ENCODE measurements at places on chromosomes 3 and 15. TPM values are rescaled to one million over a fixed set of nuclear protein-coding genes. Genes with fewer than 3 reads are reported as not detected.
A peak's percentile ranks its signal among the peaks of the same experiment; 100 is the strongest.

DNA sequence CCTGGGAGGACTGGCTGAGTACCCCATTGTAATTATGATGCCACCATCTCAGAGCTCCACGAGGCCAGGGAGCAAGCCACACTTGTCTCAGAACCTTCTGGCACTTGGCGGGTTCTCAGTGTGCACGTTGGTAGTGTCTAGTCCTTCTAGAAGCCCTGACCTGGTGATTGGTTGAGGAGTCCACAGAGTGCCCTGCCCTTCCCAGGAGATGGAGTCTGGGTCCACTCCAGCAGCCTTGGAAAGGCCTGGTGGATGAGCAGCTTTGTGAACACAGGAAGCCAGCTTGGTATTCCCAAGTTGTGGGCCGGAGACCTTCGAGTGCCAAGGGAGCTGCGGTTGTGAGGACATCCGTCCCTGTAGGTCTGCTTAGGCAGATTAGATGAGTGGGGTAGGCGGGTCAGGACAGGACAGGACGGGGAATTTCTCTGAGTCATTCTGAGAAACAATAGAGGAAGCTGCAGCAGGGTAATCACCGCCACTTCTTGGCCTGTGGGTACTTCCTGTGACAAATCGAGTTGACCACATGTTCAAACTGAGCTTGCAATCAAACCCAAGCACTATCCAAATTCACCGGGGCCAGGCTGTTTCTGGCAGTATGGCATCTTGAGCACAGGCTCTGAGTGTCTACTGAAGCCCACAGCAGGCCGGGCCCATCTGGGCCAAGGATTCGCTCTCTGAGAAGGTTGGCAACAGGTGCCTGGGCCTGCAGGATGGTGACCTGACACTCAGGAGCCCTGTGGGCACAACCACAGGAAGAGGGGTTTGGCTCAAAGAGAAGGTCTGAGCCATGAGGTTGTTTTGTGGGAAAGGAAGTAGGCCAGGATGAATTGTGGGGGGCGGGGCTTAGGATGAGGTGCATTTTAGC is 71.5 kb upstream of the PLXNA1 start:
- DNase-seq = no peak
- no peaks in the 10 kb centered on the region for H3K4me1 ChIP-seq
- no peaks in the 10 kb centered on the region for H3K36me3 ChIP-seq
- H3K4me3 ChIP-seq = no peak overlapping the region

ANKRD34C gene
- not detected for total RNA-seq

CRYGS gene
- total RNA-seq = 4.2 TPM

DNA sequence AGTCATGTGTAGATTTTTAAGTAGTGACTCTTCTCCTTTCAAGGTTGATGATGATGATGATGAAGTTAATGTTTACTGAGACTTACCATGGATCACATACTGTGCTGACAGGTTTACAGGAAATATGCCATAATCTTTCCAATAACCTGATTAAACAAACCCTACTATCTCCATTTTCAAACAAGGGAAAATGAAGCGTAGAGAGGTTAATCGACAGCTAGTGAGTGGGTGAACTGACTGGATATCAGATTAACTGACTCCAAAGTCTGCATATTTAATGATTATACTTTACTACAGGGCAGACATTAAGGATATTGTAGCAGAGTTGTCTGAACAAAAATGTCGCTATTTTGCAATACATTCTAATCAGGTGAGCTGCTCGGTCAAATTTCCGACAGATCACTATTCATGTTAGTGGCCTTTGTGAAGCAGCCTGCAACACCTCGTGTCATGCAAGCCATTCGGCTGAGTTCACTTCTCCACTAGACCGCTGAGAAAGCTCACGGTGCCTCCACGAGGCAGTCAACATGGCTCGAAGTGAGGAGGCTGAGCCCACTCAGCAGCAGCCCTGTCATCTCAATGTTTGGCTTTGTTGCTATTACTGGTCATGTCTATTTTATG is 264.2 kb downstream of the NFKBIZ start:
- no peak overlapping the region for H3K27ac ChIP-seq
- H3K4me1 ChIP-seq = no peaks in the 10 kb centered on the region
- DNase-seq = no peak
- no peak overlapping the region for H3K4me3 ChIP-seq
- no peaks in the 10 kb centered on the region for H3K27me3 ChIP-seq
- no peaks in the 10 kb centered on the region for H3K36me3 ChIP-seq

DNA sequence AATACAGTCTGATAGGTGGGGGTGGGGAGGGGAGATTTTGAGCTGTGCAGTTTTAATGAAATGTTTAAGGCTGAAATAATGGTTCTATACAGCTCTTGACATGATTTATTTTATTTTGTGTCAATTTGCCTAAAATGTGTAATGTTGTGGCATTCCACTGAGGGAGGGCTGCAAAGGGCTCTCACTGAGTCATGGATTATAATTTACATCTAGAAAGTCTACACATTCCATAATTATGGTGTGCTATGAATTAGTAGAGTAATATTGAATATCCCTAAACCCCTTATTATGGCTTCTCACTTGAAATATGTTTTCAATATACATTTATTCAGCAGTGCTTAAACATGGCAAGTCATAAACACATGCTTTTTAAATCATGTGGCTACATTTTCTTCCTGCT is 103.9 kb downstream of the RARB start:
- DNase-seq = no peak
- no peak overlapping the region for H3K4me3 ChIP-seq
- no peaks in the 10 kb centered on the region for H3K27me3 ChIP-seq
- no peaks in the 10 kb centered on the region for H3K4me1 ChIP-seq
- H3K36me3 ChIP-seq = no peaks in the 10 kb centered on the region

GRCh38 chr3:108396336-108396735 is 100.0 kb downstream of the HHLA2 start:
- no peaks in the 10 kb centered on the region for H3K36me3 ChIP-seq
- H3K4me1 ChIP-seq = no peaks in the 10 kb centered on the region
- H3K27ac ChIP-seq = no peak overlapping the region

HRG gene
- total RNA-seq = not detected

GRCh38 chr3:146233487-146233886 is 17.4 kb downstream of the PLSCR4 start:
- no peak for DNase-seq
- H3K4me3 ChIP-seq = no peak overlapping the region
- no peaks in the 10 kb centered on the region for H3K4me1 ChIP-seq
- no peaks in the 10 kb centered on the region for H3K27me3 ChIP-seq
- H3K36me3 ChIP-seq = no peaks in the 10 kb centered on the region

DNA sequence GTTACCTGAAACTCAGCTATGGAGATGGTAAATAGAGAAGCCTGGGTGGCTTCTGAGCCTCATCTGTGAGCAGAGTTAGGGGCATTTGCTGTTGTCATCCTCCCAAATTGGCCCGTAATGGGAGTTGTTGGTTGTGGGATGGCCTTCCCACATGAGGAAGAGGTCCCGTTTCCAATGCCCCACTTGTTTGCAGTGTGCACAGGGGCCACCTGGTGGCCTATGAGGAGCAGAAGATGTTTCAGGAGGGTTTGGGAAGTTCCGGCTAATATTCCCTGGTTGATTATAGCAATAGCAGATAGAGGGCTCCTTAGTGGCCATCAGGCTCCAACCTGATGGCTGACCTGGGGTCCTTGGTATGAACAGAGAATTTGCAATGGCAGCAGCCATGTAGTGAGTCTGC is 1546.5 kb downstream of the OTOL1 start:
- H3K4me3 ChIP-seq = no peak overlapping the region
- H3K27me3 ChIP-seq = no peaks in the 10 kb centered on the region
- DNase-seq = no peak
- no peaks in the 10 kb centered on the region for H3K36me3 ChIP-seq

SGO1 gene
- total RNA-seq = not detected

NKIRAS1 gene
- total RNA-seq = 19.2 TPM

GPR176 gene
- 4.4 TPM for total RNA-seq

- no peaks in the 10 kb centered on the region for H3K27me3 ChIP-seq
Measured at GRCh38 chr3:160446522-160447056, 3.0 kb downstream of the TRIM59 start.

GRCh38 chr15:77083381-77084160 is 12.7 kb upstream of the TSPAN3 start:
- H3K4me3 ChIP-seq = peak overlapping the region; percentile 36
- no peaks in the 10 kb centered on the region for H3K27me3 ChIP-seq
- no peaks in the 10 kb centered on the region for H3K36me3 ChIP-seq
- peak; percentile 62 for DNase-seq

- H3K4me3 ChIP-seq = no peak overlapping the region
- no peak for DNase-seq
- no peaks in the 10 kb centered on the region for H3K36me3 ChIP-seq
- no peak overlapping the region for H3K27ac ChIP-seq
- H3K27me3 ChIP-seq = no peaks in the 10 kb centered on the region
Measured at GRCh38 chr15:84793431-84794161, 23.6 kb upstream of the ALPK3 start.

MNS1 gene
- 2.3 TPM for total RNA-seq

DNA sequence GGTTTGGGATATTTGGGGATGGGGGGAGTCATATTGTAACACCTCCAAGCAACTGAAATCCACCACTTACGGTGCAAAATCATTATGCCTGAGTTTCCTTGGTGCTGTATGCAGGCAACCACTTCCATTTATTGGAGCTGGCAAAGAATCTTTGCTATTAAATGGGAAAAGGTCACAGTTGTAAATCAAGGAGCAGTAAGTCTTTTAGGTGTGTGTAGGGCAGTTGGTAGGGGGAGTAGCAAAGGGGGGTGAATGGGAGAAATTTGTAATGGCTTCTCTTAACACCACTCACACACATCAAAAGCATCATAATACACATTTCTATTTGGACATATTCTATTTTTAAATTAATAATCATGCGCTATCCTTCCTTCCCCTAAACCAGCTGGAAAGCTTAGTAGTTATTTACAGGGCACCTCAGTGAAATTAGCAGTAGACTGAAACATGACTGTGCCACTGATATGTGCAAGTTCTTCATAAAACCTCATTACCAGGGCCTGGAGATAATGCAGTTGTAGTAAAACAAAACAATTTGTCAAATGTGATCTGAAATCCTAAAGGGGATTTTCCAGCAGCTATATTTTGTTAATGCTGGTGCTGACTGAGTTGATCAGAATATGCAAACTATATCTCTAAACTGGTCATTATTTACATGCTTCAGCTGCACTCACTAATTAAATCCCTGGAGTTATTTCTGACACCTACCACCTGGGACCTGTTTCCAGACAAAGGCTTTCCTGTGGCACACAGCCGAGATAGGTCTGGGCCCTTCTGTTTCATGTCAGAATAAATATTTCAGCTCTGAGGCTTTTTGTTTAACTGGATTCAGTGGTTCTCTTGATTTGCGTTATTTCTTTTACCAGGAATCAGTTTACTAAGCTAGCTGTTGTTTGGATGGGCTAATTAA is 90.1 kb downstream of the B3GALNT1 start:
- H3K4me1 ChIP-seq = no peaks in the 10 kb centered on the region
- H3K27me3 ChIP-seq = no peaks in the 10 kb centered on the region
- H3K27ac ChIP-seq = no peak overlapping the region
- H3K4me3 ChIP-seq = no peak overlapping the region
- DNase-seq = no peak

MYEF2 gene
- total RNA-seq = 29.4 TPM

GRCh38 chr3:102225407-102226132 is 209.2 kb upstream of the ZPLD1 start:
- H3K4me3 ChIP-seq = no peak overlapping the region
- no peak overlapping the region for H3K27ac ChIP-seq
- H3K27me3 ChIP-seq = no peaks in the 10 kb centered on the region
- no peaks in the 10 kb centered on the region for H3K36me3 ChIP-seq

DNA sequence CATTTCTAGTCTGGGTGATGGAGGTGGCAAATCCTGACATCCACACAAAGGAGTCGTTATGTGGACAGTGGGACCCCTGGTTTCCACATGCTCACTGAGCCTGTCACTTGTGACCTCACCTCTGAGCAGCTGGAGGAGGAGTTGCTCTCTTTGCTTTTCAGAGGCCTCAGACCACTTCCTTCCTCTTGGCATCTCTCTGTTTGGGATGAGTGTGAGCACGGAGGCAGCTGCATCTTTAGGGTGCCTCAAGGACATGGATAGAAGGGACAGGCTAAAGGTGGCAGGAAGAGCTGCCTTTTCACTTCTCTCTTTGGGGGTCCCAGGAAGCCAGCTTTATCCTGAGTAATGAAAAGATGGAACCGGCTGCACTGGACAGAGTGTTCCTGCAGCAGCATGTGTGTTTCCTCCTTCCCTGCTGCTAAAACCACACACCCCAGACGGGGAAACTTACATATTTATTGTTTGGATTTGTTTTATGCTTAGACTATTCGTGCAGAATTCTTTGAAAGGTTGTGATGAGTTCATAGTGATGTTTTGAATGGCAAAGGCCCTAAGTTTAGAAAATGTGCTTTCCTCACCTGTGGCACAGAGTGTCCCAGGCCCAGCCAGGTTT is 31.8 kb downstream of the GPR171 start:
- no peak overlapping the region for H3K27ac ChIP-seq
- no peak for DNase-seq
- H3K4me1 ChIP-seq = no peaks in the 10 kb centered on the region
- no peak overlapping the region for H3K4me3 ChIP-seq

- no peaks in the 10 kb centered on the region for H3K4me1 ChIP-seq
- H3K4me3 ChIP-seq = no peak overlapping the region
- H3K36me3 ChIP-seq = no peaks in the 10 kb centered on the region
- no peaks in the 10 kb centered on the region for H3K27me3 ChIP-seq
Measured at GRCh38 chr3:171001957-171002694, 24.4 kb downstream of the SLC2A2 start.

Measured in breast epithelium (tissue), 4 donors.